Neural progenitor cell (in vitro differentiated cells): ENCODE measurements at places on chromosomes 3 and 15.

- no peak for DNase-seq
Measured at GRCh38 chr3:12588039-12589009, 31.4 kb downstream of the MKRN2 start.

DNA sequence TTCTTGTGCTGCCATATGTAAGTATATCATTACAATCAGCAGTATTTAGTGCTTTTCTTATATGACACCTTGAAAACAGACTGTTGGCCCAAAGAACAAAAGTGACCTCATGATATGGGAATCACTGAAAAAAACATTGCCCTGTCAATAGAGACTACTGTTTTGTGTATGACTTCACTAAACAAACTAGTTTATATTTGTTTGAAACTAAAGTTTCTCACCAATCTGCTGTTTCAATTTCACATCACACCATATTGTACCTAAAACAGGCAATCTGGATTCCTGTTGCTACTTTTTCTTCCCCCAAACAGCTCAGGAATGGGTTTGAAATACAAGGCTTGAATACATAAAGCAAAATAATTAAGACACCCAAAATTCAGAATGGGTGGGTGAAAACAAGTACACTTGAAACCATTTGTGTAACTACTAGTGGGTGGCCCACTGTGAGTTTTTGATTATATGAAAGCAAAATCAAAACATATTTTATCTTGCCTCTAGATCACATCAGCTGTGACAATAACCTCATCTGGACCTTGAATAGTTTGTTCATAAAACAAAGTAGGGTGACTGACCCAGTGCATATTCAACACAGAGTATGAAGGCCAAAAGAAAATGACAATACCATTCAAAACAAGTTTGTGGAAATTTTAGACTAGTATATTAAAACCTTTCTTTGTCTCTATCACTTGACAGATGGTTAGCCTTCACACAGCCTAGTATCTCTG is 5.9 kb downstream of the ZBTB20 start:
- no peak for DNase-seq

DNA sequence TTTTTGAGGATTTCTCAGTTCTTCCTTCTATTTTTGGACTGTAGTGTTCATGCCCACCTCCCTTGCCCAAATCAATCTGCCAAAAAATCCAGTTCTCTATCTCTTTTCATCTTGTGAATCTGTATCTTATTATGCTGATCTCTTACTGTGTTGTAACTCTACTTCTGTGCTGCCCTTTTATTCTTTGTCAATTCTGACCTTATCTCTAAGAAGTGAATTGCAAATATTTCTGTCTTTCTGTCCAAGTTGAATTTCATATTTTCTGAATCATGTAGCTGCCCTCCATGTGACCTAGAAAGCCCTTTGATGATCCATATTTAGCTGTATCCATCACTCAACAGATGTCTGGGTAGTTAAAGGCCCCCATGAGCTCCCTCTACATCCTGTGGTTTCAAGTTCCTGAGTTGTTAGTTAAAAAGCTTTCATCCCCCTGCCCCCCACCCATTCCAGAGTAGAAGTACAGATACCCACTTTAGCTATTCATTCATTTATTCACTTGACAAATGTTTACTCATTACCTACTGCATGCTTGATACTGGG is 33.6 kb upstream of the ETV5 start:
- DNase-seq, result no peak

- no peak for DNase-seq
Measured at GRCh38 chr3:157094751-157095480, 65.0 kb downstream of the CCNL1 start.

DNA sequence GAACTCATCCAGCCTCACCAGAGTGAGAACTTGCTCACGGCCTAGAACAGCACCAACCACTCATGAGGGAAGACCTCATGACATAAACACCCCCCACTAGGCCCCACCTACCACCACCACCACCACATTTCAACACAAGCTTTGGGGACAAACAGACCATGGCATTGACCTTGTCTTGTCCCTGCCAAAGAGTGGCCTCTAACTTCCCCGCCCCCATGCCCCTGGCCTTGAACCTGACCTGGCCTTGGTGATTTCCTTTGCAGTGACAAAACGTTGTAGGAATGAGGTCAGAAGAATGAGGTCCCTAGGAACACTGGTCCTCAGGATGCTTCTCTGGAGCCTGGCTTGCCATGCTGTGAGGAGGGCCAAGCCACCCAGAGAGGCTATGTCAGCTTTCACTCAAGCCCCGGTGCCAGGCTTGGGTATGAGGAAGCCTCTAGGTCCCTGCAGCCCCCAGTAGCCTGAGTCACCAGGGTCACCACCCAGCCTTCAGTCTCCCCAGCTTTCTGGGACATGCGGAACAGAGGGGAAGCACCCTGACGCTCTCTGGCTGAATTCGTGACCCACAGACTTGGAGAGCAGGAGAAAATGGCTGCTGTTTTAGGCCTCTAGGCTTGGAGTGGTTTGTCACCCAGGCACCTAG is 57.9 kb downstream of the TPRA1 start:
- no peak for DNase-seq

GRCh38 chr3:16840101-16840424 is 44.7 kb upstream of the PLCL2 start:
- no peak for DNase-seq

- peak; percentile 11 for DNase-seq
Measured at GRCh38 chr3:132624790-132625189, 27.7 kb downstream of the ACKR4 start.

- no peak for DNase-seq
Measured at GRCh38 chr15:80640531-80641121, 54.5 kb upstream of the ABHD17C start.

DNA sequence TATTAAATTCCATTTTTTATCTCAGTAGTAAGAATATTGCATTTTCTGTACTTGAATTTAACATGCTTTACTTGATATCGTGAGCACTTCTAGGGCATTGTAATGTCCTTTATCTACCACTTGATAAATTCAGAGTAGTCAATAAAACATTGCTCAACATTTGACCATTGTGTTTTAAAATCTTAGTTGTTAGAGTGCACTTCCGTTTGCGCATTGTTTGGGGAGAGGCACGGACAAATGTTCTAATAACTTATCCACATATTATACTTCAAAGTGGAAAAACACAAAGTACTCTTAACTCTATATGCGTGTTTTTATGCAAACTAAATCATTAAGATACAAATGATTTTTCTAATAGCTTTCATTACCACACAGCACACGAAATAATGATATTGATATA is 419 bp downstream of the FAM227B start:
- no peak for DNase-seq

- DNase-seq, result no peak
Measured at GRCh38 chr3:129673012-129673411, 66.5 kb upstream of the PLXND1 start.

DNA sequence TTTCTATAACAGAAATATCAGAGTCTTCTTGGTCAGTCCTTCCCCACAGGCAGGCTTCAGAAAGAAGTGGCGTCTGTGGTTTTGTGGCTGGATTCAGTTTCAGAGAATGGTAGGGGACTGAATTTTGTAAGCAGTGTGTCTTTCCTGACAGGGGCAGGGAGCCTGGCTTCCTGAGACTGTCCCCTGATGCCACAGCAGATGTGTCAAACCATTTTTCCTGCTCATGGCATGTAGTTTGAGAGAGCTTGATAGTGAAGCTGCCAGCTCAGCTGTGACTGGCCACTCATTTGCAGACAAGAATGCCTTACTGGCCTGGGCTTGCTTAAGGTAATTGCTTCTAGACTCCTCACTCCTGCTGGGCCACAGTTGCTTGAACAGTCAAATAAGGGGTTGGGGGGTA is 26.4 kb downstream of the LARS2 start:
- DNase-seq, result no peak

- DNase-seq, result peak; percentile 78
Measured at GRCh38 chr15:26197719-26198118, 334.6 kb upstream of the ATP10A start.

DNA sequence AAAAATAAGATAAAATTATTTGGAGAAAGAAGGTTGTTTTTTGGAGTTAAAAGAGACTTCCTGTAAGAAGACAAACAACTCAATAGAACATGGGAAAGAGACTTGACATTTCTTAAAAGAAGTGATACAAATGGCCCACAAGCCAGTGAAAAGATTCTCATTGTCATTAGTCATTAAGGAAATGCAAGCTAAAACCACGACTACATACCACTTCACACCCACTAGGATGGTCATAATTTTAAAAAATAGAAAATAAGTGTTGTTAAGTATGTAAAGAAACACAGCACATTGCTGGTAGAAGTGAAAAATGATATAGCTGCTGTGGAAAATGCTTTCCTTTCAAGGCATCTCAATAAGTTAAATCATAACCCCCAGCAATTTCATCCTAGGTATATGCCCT is 44.4 kb upstream of the GK5 start:
- DNase-seq, result no peak

DNA sequence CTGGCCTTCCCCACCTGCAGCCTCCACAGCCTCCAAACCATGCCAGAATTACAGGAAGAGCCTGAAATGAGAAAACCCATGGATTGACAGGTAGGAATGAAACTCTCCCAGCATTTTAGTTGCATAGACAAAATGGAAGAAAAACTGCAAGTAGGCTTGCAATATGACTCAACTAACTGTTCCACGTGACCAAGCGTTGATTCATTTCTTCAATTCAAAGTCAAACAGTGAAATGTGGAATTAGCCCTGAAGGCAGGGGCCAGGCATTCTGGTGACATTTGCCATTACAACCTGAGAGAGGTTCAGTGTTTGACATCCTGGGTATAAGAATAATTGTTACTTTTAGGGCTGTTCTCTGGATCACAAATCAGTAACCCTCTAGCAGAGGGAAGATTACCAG is 676.5 kb upstream of the CFAP20DC start:
- DNase-seq, result no peak

GRCh38 chr3:196774848-196775422 is 35.3 kb downstream of the PAK2 start:
- DNase-seq, result no peak

DNA sequence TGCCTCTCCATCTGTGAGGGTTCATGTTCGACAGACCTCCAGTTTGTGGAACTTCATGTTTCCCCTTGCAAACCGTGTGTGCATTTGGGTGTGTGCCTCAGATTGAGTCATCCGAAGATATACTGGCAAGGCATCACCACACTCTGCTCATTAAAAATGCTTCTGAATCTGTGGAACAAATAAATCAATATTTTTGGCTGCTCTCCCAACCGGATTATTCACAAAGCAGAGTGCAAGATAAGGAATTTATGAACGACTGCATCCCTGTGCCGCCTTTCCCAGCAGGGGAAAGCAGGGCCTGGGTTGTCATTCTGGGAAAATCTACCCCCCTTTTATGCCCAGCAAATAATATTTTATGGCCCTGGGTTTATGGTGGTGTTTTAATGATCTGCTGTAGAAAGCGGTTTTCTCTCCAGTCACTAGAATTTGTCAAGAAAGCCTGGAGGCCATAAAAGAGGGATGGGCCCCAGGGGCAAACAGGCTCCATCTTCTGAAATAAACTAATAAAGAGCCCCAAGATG is 4.2 kb upstream of the WNT5A start:
- DNase-seq, result no peak

DNA sequence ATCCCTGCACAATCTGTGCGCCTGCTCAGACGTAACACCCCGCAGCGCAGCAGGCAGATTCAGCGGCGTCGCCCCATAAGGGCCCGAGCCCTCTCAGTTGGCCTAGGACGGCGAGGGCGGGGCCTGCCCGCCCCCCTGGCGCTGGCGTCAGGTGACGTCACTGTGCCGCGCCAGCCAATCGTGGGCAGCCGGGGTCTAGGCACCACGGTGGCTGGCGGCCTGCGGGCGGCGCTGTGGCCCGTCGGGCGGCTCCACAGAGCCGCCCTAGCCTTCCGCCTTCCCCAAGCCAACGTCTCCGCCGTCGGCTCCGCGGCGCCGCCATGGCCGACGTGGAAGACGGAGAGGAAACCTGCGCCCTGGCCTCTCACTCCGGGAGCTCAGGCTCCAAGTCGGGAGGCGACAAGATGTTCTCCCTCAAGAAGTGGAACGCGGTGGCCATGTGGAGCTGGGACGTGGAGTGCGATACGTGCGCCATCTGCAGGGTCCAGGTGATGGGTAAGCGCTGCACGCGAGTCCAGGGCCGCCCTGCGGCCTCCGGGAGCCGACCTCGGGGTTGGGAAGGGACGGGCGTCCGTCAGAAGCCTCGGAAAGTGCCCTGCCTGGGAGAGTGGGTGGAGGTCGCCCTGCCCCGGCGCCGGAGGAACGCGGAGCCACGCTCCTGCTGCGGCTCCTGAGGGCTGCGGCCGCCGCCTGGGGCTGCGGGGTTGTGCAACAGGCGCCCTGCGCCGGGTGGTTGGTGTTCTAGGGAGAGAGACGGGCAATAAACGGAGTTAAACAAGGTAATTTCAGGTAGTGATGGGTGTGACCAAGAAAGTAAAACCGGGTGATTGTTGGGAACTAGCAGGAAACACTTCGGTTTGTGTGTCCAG is at the start of gene RNF7:
Gene RNF7, plus strand, starts transcription at position 277 of the 869 bp plus-strand sequence. Its CDS starts 44 bp downstream, at position 321.
- DNase-seq, result peak; percentile 98

DNA sequence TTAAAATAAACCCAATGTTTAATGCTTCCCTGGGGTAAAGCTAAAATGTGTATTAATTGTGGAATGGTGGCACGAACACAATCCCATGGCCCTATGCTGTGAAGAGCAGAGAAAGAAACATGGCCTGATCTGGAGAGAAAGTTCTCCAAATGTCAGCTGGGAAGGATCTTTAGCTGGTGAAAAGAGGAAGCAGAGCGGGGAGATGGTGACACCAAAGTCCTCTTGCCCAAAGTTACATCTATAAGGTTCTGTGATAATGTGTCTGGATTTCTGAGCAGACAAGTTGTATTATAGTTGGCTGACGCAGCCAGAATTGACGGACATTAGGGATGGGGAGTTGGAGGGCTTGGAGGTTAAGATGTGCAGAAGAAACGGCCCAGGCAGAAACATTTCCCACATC is 196.2 kb downstream of the CHST2 start:
- no peak for DNase-seq

- no peak for DNase-seq
Measured at GRCh38 chr3:50649451-50649931, 25.2 kb upstream of the DOCK3 start.

DNA sequence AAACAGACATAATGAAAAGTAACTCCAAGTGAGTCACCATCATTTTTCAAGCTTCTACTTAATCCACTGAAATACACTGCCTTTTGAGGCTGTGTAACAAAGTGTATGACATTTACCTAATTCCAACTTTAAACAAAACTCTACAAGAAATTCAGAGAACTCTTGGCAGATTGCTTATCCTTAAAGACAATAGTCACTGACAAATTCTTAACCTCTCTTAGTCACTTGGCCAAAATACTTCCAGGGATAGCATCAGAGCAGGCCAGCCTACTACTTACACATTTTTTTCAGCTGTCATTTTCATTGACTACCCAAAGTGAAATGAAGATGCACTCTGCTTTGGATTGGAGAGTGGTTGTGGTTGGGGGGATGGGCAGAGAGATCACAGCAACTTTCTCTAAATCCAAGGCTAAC is 3.6 kb downstream of the WWTR1 start:
- DNase-seq, result no peak
